SK-N-SH (cell line): ENCODE measurements at places on chromosomes 7 and 10.

- no peaks in the 10 kb centered on the region for H3K27me3 ChIP-seq
- H3K4me3 ChIP-seq = no peak overlapping the region
- DNase-seq = no peak
- H3K4me1 ChIP-seq = no peaks in the 10 kb centered on the region
- H3K27ac ChIP-seq = no peak overlapping the region
- H3K36me3 ChIP-seq = no peaks in the 10 kb centered on the region
Measured at GRCh38 chr10:5480162-5480941, 19.0 kb downstream of the CALML5 start.

DNA sequence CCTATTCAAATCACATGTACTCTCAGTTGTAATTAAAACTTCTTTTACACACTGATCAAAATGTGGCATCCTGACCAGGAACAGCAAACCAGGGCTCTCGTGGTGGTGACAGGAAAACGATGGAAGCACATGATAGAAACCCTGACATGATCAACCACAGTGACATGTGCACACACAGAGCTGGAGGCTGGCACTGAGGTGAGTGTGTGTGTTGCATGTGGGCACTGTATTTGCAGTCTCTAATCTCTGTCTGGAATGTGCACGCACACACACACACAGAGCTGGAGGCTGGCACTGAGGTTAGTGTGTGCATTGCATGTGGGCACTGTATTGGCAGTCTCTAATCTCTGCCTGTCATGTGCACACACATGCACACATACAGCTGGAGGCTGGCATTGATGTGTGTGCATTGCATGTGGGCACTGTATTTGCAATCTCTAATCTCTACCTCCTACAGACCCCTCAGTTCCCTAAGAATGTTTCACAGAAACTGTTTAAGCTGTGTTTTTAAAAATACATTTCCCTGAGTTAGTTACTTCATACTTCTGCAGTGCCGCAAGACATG lies 406.9 kb downstream of the SFMBT2 start:
- no peaks in the 10 kb centered on the region for H3K27me3 ChIP-seq
- H3K4me3 ChIP-seq = no peak overlapping the region
- H3K27ac ChIP-seq = no peak overlapping the region

DNA sequence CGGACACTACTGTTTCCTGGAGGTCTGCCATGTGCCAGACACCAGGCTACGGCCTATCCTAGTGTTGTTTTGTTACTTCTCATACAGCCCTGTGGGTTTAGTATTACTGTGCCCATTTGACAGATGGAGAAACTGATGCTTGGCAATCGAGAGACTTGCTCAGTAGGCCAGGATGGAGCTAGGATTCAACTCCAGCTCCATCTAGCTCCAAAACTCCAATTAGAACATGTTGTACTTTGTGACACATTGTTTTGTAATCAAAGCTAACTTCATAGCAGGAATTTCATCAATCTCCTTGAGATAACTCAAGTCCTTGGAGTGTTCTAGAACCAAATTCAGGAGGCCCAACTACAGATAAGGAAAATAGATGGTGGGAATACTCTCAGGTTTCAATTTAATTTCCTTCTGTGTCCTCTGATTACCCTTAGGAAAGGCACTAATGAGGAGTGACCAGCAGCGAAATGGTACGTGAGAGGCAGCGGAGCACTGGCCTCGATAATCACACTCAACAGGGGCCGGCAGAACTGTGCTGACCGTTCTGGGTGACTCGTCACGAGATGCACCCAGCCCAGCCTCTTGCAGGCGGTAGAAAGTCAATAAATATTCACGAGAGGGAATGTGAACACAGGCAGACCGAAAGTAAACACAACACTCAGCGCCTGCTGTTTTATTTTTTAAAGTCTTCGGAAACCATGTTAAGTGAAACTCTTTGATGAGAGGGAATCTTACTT lies 269.6 kb upstream of the NEBL start:
- no peak for DNase-seq
- no peaks in the 10 kb centered on the region for H3K27me3 ChIP-seq

GRCh38 chr7:135855846-135856245 lies 107.2 kb upstream of the FAM180A start:
- no peaks in the 10 kb centered on the region for H3K36me3 ChIP-seq
- H3K27ac ChIP-seq = no peak overlapping the region
- no peak overlapping the region for H3K4me3 ChIP-seq
- H3K27me3 ChIP-seq = no peaks in the 10 kb centered on the region
- H3K4me1 ChIP-seq = no peaks in the 10 kb centered on the region
